ENCODE measurements at places on chromosomes 13 and 19.

- DNase-seq, result no peak
These were observed 17.1 kb downstream of the TSHZ3 start for GRCh38 chr19:31332096-31332495.

- DNase-seq, result no peak
These were observed 125.8 kb upstream of the PCDH9 start for GRCh38 chr13:67355812-67356476.

DNA sequence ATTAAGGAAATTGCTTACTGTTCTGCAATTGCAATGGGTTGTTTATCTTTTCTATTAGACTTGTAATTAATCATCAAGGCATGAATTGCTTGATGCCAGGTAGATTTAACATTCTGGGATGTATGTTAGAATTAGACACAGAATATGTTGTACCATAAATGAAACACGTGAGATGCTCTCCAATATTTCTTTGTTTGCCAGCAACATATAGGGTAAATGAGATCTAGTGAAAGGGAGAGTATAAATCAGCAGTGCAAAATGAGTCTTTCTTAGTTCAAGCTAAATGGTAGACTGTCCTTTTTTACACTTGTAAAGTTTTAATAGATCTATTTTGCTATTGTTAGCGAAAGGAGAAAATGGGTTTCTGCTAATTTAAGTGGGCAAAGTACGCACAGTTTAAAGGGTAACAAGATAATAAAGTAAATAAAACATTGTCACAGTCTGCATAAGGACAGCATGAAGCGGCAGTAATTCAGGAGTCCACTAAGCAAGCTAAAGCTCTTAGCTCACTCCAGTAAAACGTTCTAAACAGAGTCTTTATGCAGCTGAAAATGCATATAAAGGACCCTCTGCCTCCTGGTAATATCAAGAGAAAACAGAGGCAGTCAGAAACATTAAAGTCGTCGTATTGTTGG, 1137.1 kb downstream of the OLFM4 start:
- no peak for DNase-seq

- DNase-seq, result no peak
These were observed 85.7 kb downstream of the LRRC63 start for GRCh38 chr13:46297361-46297811.

- no peak for DNase-seq
These were observed 1.8 kb downstream of the FXYD7 start for GRCh38 chr19:35144600-35145436.

GRCh38 chr19:46426506-46427162, 2.1 kb downstream of the PNMA8C start:
- no peak for DNase-seq

- no peak for DNase-seq
These were observed 11.3 kb upstream of the UBL3 start for GRCh38 chr13:29861694-29862110.

DNA sequence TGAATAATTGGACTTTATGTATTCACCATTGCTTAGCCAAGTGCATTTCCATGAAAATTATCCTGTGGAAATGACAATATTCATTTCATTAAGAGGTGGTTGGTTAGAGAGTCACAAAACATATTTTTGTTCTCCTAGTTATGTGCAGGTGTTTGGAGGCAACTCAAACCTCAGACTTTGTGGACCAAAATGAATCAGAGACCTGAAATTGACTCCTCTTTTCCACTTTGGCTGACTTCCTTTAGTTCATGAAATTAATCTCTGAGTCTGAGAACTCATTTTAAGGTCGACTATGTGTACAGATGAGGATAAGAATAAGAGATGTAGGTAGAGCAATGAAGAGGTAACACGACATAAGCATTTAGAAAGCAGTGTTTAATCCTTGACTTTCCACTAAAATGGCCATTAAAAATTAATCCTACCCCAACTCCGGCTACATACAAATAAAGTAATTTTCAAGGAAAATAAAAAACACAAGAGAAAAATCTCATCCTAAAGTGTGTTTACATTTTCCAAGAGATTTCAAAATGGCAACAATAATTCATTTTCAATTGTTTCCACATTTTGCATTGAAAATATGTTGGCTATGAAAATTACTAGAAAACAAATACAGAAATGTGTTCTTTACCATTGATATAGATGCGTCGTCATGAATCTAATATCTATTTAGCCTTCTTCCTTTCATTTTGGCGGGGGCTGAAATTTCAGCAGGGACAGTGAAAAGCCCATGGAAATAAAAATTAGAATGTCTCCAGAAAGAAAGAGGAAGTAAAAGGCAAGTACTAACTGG, 185.4 kb upstream of the CSNK1A1L start:
- no peak for DNase-seq

DNA sequence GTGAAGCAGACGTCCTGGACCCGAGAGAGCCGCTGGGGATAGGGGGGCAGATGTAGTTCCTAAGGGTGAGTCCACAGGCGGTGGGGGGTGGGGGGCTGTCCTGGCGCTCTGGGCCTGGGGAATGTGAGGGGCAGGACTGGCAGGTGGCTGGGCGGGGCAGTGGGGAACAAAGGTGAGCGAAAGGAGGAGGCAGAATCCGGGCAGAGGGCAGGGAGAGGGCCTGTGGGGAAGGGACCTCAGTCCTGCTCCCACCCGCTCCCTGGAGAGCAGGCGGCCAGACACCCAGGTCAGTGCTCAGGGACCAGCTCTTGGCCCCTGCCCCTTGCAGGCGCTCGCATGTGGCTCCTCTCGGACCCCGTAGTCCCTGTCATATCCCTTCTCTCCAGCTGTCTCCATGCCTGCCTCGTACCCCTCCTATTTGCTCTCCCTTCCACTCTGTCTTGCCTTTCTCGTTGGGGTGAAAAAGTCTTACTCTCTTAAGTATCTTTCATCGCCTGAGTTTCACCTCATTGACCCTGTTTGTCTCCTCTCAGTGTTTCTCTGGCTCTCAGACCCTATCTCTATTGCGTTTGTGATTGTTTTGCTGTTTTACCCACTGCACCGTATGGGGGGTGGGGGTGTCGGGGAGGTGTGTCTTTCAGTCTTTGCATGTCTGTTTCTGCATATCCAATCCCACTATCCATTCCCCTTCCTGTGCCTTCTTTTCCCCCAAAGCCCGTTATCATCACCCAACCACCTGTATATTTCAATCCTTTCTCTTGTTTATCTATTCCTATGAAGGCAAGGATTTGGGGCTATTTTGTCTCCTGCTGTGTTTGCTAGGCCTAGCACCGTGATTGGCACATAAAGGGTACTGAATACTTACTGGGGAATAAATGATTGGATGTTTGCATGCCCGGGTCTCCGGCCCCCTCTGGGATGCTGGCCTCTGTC, 5.8 kb downstream of the SPHK2 start:
- peak; percentile 88 for DNase-seq
